Activated T-cell treated with anti-CD3 and anti-CD28 coated beads for 24 hours (primary cell): ENCODE measurements at places on chromosomes 7 and 10.

DNA sequence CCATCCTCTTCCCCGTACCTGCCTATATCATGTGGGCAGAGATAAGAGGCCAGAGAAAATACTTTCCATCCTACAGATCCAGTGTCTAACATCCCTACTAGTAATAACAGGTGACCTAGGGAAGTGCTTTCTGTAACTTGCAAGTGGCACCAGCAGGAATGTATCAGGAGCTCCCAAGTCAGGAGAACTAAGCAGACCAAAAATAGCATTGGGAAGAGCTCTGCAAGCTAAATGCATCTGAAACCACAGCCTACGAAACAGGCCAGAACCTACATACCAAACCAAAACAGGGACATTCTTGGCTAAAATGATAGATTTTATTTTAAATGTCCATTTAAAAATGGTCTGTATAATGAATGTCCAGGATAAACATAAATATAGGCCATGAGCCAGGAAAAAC is 680.8 kb downstream of the PHTF2 start:
- DNase-seq = no peak

- DNase-seq = no peak
Measured at GRCh38 chr10:89523274-89523673, 12.1 kb downstream of the SLC16A12 start.

- no peak for DNase-seq
Measured at GRCh38 chr10:116589926-116590325, 833 bp upstream of the PNLIPRP1 start.

- DNase-seq = no peak
Measured at GRCh38 chr10:49320191-49320590, 21.2 kb downstream of the C10orf71 start.

DNA sequence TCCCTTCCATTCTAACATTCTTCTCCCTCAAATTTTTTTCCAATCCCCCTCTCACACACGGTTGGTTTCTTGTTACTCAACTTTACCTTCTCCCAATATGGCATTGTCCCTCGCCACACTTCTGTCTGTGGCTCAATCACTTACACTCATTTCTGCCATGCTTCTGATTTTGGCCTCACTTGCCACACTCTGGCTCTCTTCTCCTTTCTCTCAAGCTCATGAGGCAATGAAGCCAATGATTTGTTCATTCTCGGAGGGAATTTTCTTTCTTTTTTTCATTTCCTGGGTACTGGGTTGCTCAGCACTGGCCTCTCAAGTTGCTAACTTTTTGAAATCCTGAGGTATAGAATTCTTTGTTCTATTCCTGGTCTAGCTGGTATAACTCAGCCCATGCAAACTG is 4.0 kb upstream of the MYOZ1 start:
- no peak for DNase-seq

GRCh38 chr7:95772771-95773581 is 622 bp downstream of the DYNC1I1 start:
- DNase-seq = no peak

DNA sequence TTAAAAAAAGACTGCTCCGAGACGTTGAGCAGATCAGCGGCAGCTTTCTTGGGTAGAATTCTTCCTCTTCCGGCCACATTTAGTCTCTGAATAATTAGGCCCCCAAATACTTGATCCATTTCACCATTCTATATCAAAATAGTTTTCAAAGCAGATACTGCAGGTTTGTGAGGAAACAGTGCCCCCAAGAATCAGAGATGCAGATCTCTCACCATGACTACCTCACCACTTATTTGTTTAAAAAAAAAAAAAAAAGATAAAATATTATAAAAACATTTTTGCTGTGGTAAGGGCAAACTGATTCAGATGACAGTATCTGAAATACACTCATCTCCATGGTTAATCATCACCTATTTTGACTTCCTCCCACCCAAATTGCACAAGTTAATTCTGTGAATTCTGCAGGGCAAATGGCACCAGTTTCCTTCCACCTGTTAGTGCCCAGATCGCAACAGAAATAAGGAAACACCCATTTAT is 210.4 kb downstream of the FAM107B start:
- DNase-seq = no peak

GRCh38 chr7:66699998-66700397 is 40.5 kb upstream of the RABGEF1 start:
- no peak for DNase-seq

DNA sequence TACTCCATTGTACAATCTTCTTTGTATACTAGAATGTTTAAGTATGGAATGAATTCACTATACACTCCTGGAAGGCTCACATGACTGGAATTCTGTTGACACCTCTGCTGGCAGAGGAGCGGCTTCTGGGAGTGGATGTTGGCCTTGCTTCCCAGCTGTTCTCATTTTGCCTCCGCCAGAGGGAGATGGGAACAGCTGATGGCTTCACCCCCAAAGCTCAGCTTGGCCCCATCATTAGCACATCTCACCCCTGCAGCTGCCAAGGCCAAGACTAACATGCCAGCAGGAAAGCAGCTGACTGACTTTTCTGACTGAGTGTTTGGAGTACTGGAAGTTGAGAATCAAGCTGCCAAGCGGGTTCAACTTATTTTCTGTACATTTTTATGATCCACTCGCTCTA is 15.1 kb downstream of the ADAM12 start:
- DNase-seq = no peak

GRCh38 chr10:45249978-45250693 is 65.3 kb downstream of the OR13A1 start:
- no peak for DNase-seq

DNA sequence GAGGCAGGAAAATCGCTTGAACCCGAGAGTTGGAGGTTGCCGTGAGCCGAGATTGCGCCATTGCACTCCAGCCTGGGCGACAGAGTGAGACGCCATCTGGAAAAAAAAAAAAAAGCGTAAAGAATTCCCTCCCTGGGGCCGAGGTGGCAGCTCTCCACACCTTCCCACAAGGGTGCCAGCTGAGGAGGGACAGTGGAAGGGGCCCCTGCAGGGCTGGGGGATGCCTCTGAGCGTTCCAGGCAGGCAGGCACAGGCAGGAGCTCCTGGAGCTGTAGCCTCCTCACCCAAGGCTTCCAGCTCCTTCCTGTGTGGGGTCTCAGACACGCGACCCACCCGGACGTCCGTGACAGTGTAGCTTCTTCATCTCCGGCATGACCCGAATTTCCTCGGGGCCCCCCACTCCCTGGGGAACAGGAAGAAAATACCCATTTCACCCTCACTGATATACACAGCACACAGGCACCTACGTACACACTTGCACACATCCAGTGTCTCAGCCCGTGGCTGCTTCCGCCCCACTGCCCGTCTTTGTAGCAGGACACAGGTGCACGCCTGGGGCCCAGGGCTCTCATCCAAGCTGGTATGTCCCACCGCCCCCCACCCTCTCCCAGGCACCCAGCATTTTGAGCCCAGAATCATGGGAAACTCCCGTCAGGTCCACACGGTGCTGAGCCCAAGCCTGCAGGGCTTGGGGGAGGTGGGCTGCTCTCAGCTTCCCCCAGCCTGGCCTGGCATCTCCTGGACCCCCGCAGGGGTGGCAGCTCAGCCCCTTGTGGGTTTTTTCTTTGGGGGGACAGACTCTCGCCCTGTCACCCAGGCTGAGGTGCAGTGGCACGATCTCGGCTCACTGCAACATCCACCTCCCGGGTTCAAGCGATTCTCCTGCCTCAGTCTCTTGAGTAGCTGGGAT is 25.7 kb downstream of the GRIFIN start:
- DNase-seq = no peak

DNA sequence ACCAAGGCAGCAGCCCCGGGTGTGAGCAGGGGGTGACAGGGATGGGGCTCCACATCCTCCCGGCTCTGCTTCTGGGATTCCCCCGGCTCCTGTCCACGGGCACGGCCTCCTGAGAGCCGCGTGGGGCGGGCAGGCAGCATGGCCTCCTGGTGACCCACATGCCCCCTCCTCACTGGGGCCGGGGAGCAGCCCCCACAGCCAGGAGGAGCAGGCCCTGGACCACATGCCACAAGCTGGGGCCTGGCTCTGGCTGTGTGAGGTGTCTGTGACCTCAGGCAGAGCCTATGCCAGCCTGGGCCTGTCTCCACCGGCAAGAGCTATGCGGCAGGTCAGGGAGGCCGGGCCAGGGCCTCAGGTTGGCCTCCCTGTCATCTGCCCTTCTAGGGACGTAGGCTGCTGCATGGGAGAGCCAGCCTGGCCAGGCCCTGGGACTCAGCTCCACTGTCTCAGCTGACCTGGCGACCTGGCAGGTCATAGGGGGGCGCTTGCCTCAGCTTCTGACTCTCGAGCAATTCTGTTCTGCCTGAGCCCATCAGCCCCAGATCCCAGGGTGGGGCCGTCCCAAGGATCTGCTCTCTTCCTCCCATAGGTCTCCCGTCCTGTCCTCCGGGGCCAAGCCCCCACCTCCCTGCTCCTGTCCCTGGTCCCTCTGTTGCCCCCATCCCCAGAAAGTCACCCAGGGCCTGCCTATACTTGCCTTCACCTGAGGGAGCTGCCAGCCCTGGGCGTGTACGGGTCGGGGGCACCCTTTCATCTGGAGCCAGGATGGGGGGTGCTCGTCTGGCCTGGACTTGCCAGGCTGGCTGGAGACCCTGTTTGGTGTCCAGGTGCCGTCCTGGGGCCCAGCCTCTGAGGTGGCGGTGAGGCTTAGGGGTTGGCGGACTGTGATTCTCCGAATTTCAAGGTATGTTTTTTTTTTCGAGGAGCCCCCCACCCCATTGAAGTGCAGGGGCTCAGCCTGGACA is 3.9 kb upstream of the TMEM184A start:
- DNase-seq = no peak

- DNase-seq = no peak
Measured at GRCh38 chr10:78779339-78779955, 289.3 kb upstream of the ZMIZ1 start.

- DNase-seq = no peak
Measured at GRCh38 chr10:127943336-127943910, 36.5 kb downstream of the PTPRE start.

DNA sequence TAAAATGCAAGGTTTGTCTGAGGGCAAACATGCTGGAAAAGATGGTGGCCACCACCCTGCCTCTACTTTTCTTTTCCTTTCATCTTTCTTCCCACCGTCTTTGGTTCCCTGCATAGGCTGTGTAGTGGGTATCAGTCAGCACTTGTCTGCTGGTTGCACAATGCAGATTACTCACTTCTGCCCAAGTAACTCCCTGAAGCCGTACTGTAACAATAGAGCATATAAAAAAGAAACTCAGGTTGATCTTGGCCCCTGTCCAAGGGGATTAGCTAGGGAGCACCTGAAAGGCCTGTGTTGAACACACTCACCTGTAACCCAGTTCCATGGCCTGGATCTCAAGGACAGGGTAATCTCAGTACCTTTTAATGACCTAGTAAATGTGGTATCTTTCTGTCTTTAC is 533.0 kb upstream of the GALNT17 start:
- no peak for DNase-seq

DNA sequence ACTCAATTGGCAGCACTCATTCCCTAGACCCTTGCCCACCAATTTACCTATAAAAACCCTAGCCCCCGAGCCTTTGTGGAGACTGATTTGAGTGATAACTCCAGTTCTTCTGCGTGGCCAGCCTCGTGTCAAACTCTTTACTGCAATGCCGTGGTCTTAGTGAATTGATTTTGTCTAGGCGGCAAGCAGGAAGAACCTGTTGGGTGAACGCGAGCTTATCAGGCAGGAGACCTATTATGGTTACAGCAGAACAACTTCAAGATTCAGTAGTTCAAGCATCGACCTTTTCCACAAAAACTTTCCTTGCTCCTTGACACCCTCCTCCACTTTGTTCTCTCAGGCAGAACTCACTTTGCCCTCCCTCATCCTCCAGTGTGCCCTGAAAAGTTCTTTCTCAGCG is 12.2 kb downstream of the SSMEM1 start:
- no peak for DNase-seq

GRCh38 chr7:103080923-103081322 is 6.0 kb downstream of the ARMC10 start:
- DNase-seq = no peak

DNA sequence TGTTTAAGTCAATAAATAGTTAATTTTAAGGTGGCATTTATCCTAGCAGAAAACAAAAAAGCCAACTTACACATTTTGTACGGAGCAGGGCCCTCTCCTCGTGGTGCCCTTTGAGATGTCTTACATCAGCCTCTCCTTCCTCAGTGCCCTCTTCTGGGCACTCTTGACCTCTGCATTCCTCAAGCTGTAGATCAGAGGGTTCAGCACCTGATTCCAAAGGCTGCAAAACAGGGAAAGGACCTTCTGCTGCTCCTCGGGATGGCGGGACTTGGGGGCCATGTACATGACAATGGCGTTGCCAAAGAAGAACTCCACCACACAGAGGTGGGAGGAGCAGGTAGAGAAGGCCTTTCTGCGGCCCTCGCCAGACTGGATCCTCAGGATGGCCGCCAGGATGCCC is 4.6 kb upstream of the OR2A14 start:
- DNase-seq = no peak

GRCh38 chr10:5910323-5911100 is 20.5 kb downstream of the FBH1 start:
- DNase-seq = no peak

- no peak for DNase-seq
Measured at GRCh38 chr10:21398563-21399231, 126.8 kb downstream of the SKIDA1 start.

GRCh38 chr10:67401711-67402110 is 294.3 kb downstream of the CTNNA3 start:
- no peak for DNase-seq

DNA sequence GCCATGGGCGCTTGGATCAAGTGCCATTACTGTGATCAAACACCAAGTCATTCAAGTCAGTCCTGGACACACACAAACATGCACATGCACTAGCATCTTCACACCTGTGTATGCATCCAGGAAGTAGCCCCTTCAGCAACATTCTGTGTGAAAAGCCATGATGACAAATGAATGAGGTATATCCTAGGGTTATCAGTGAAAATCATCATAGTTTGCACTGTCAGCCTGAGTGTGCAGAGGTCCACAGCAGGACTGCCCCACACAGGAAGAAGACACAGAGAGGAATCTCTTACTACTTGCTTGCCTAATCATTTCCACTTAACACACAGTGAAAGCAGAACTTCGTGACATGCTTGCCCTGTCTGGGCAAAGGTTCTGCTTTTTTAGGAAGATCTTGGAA is 184.0 kb upstream of the ADO start:
- DNase-seq = no peak
